ENCODE measurements at places on chromosomes 1 and 21. TPM values are rescaled to one million over a fixed set of nuclear protein-coding genes. Genes with fewer than 3 reads are reported as not detected.

DNA sequence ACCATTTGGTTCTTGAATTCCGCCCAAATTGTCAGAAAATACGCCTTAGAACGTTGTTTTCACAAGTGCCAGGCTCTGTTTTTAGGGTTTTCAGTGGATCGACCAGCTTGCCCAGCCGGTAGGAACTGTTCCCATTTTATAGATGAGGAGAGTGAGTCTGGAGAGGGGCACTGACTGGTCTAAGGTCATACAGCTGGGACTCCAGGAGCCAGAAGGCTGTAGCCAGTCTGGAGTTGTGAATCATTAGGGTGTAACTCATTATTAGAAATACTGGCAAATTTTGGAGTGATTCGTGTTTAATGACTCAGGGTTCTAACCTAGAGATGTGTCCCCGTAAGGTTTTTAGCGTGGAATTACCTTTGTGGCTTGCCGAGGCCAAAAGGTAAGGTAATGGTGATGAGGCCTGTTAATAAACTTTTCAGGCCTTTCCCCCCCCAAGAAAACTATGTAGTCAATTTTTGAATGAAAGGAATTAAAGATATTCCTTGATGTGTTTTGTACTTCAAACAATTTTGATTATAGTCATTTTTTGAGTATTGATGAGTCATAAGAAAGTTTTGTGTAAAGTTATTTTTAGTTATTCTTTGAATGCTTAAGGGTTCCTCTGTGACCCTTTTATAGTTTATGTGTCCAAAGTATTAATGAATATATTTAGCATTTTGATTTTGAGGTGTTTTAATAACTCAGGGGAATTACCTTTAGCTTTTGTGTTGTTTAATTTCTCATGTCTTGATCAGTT is 2.1 kb downstream of the DYRK1A start:
- DNase-seq: no peak

DNA sequence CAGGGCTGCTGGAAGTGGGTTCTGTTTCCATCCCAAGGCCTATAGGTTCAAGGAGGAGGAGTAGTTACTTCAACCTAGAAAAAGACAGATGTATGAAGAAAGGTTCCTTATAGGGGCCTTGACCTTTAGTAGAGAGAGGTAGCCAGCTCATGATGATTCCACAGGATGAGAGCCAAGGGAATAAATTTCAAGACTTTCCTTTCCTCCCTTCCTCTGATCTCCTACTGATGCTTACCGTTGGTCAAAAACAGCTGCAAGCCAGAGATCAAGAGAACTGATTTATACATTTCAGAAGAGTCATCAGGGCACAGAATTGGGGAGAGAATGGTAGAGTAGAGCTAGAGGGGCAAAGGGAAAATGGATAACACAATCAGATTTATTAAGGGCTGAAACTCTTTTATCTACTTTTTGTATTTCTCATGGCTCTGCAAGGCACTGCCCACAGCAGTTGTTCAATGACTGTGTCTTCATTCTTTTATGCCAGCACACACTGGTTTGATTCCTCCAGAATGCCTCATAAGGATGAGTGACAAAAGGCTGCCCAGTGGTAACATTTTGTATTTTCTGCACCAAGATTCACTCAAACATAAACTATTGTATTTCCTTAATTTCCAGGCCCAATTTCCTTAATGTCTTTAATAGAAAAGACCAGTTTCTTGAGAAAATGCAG is 37.4 kb downstream of the AK5 start:
- no peak for DNase-seq

GRCh38 chr1:230788561-230789275 is 41.5 kb downstream of the CAPN9 start:
- DNase-seq: no peak

DNA sequence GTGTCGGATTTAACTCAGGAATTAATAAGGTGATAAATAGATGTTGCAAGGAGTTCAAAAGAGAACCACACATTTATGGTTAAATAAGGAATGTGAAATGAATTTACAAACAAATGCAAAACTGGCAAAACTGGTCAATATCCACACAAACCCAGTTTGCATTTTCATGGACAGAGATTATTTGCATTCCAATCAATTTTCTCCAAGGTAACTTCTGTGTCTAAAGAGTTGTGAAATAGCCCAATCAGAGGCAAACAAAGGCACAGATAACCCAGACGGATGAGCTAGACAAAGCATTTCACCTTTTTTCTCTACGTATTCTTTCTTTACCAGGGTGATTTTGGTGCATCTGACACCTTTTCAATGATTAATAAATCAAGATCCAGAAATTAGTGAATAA is 63.9 kb downstream of the MAP3K7CL start:
- no peak for DNase-seq

DNA sequence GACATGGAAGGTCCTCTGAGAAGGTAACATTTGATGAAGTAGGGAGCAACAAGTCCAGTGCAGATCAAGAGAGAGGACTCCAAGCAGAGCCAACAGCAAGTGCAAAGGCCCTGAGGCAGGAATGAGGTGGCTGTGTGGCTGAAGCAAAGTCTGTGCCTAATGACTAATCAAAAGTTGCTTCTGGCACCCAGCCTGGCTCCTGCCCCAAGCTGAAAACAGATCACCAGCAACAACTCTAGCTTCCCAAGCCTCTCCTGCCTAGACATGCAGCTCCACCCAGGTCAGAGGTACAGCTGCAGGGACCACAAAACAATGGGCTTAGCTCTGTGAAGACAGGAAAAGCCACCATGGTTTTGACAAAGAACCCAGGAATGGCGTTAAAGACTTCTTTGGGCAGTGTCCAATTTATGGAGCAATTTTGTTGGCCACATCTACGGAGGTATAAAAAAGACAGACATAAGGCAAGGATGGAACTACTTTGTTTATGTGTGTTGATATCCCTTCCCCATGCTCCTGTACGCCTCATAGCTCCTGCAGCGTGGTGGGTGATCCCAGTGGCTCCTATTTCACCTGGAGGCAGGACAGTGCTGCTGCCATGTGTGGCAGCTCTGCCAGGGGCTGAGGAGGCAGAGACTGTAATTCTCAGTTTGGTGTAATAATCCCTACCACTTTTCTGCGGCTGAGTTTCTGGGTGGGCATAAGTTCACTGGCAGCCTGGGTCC is 26.4 kb upstream of the IGSF3 start:
- no peak for DNase-seq

GRCh38 chr1:214635506-214635905 is 32.5 kb downstream of the CENPF start:
- no peak for DNase-seq

DNA sequence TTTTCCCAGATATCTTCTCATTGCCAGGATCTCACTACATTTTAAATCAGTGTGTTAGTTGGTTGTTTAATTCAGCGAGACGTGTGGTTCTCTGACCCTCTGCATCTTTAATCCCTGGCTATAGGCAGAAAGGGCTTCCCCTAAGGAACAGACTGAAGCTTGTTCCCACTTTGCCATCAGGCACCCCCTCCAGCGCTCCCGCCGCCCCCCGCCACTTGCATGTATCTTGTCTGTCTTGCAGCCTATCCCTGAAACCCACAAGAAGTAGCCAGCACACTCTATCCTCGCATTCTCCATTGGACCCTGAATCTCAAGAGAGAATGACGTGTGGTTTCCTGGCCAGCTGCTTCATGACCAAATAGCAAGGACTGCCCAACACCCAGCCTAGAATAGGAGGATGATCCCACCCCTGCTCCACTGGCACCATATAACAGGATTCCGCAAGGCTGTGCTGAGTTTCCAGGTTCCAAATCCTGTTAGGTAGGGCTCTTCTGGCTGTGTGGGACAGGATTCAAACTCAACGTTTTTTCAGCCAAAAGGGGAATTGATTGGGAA is 7.8 kb downstream of the CLDN19 start:
- no peak for DNase-seq

DNA sequence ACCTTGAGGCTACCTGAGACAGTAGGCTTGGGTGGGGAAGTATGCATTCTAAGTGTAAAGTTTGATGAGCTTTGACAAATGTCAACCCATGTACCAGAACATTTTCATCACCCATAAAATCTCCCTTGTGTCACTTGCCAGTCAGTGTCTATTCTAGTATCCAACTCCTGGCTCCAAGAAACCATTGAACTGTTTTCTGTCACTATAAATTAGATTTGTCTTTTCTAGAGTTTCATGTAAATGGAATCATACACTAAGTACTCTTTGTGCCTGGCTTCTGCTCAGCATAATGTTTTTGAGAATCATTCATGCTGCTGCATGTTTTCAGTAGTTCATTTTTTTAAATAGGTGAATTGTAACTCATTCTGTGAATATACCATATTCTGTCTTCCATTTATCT is 165.4 kb downstream of the DNM3 start:
- no peak for DNase-seq

GRCh38 chr1:87956072-87956471 is 627.4 kb downstream of the LMO4 start:
- DNase-seq: no peak

- no peak for DNase-seq
Measured at GRCh38 chr1:6101826-6102531, 56.3 kb downstream of the KCNAB2 start.

- DNase-seq: peak; percentile 34
Measured at GRCh38 chr1:206734499-206735142, 36.0 kb upstream of the IL19 start.

- DNase-seq: peak; percentile 82
Measured at GRCh38 chr1:33300673-33301072, 20.2 kb downstream of the A3GALT2 start.

DNA sequence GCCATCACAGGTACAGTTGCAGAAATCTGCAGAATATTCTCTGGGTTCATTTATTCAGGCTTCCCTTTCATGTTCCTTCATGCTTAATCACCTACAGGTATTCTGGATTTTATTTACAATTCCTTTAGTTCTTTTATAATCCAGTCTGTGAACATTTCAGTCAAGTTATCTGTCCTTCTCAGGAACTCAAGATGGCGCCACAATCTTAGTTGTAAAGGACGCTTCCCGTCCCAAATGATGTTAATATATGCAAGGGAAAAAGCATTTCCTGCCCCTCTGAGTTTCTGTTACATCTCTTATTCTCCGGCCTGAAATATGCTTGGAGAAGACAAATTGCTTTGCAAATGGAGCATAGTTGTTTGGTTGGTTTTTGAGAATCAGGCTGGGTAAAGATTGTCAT is 19.3 kb downstream of the F3 start:
- peak; percentile 43 for DNase-seq

DNA sequence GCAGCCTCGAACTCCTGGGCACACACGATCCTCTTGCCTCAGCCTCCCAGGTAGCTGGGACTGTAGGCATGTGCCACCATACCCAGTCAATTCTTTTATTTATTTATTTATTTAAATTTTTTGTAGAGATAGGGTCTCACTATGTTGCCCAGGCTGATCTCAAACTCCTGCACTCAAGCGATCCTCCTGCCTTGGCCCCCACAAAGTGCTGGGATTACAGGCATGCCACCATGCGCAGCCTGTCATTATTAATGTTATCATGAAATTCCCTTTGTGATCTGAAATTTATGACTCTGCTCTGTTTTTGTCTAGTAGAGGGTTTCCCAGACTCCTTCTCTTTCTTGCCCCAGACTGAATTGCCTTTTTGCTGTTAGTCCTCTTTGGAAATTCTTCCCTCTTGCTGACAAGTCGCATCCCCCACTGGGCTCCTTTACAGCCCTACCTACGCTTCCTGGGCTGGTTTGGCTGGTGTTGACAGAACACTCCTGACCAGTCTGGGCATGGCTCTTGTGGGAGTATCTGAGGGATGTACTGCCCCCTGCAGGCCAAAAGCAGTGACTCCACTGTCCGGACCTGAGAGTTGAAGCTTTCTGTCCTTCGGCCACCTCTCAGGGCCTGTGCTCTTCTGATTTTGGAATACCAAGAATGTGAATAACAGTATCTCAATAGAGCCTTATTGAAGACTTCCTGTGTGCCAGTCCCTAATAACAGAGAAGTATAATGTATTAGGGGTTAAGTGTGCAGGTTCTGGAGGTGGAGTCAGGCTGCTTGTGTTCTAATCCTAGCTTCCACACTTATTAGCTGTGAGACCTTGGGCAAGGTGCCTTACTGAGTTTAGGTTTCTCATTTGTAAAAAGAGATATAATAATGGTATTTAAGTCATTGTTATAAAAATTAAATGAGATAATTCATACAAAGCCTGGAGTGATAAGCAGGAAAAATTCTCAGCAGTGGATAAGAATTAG is 28.2 kb downstream of the TCEANC2 start:
- DNase-seq: peak; percentile 60

HAO2 gene
- not detected for total RNA-seq

POMGNT1 gene
- total RNA-seq: 70.2 TPM

ATAD3C gene
- total RNA-seq: 0.60 TPM

LCE2B gene
- not detected for total RNA-seq
